SK-N-SH (cell line): ENCODE measurements at places on chromosomes 2 and 18.

DNA sequence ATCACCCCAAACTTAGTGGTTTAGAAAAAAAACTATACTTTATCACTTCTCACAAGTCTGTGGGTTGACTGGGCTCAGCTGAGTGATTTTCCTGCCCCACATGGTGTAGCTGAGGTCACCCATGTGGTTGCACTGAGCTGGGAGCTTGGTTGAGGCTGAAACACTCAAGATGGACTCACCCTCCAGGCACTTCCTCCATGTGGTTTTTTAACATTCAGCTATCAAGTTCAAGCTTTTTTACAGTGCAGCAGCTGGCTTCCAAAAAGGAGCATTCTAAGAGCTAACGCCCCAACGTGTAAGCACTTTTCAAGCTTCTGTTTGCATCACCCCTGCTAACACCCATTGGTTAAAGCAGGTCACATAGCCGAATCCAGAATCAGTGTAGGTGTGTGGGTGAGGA is 105.9 kb upstream of the CREB1 start:
- DNase-seq = no peak

DNA sequence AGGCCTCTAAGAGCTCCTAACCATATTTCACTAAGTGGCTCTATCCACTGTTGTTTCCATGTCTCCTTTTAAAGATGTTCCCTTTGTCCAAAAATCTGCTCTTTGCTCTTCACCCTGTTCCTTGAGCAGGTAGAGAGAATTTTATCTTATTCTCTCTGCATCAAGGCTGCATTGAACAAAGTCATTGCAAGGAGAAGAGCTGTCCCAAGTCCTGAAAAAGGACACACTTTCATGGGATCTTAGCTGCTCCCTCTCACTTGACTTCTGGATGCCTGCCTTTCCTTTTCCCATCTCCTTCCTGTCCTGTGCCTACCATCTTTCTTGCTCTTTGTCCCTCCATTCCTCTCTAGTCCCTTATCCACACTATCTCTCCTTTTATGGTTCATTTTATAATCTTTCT is 235.2 kb upstream of the THSD7B start:
- no peak for DNase-seq

DNA sequence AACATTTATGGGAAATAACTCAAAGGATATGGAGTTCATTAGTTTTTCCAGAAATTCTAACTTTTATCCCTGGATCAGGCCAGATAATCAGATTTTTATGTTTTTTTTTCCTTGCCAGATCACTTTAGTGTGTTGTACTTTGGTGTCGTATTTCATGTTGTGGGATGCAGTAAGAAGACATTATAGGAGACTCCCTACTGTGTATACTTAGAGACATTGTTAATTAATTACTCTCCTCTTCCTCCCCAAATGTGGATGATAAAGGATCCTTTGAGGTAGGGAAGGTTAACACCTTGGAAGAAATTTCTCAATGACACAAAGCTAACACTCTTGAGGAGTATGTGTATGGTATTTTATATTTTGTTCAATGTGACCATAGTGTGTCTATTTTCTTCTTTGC is 120.5 kb downstream of the LYPD6B start:
- no peak for DNase-seq

- DNase-seq = no peak
These were observed 43.7 kb upstream of the NEB start for GRCh38 chr2:151777935-151778334.

GRCh38 chr2:71534201-71534600 is 80.8 kb downstream of the DYSF start:
- no peak for DNase-seq

GRCh38 chr2:159090514-159091201 is 122.2 kb downstream of the TANC1 start:
- DNase-seq = no peak

- DNase-seq = no peak
These were observed 61.2 kb downstream of the CTIF start for GRCh38 chr18:48600046-48600445.

GRCh38 chr2:233486357-233486756 is 80.2 kb downstream of the USP40 start:
- DNase-seq = no peak

GRCh38 chr18:13893418-13893760 is 21.9 kb downstream of the MC2R start:
- DNase-seq = no peak

GRCh38 chr2:180291060-180291459 is 284.0 kb upstream of the CWC22 start:
- no peak for DNase-seq

DNA sequence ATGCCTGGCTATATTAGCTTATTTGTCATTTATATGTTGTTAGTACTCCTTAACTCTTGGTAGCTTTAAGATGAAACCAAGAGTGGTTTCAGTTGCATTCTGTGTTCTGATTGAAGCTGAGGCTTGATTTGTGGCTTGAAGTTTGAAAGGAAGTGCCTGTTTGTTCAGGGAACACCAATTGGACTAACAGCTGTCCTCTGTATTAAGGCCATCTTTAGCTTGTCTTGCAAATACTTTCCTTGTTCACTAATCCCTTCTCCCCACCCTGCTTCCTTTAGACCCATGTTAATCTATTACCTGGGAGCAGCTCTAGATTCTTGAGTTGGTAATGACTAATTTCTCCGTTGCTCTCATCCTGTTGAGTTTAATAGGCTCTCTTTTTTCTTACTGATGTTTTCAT is 13.4 kb downstream of the ITGA6 start:
- no peak for DNase-seq

- DNase-seq = no peak
These were observed 154.6 kb downstream of the ERBB4 start for GRCh38 chr2:212384027-212384426.

- DNase-seq = no peak
These were observed 61.8 kb upstream of the IKZF2 start for GRCh38 chr2:213213186-213213585.

DNA sequence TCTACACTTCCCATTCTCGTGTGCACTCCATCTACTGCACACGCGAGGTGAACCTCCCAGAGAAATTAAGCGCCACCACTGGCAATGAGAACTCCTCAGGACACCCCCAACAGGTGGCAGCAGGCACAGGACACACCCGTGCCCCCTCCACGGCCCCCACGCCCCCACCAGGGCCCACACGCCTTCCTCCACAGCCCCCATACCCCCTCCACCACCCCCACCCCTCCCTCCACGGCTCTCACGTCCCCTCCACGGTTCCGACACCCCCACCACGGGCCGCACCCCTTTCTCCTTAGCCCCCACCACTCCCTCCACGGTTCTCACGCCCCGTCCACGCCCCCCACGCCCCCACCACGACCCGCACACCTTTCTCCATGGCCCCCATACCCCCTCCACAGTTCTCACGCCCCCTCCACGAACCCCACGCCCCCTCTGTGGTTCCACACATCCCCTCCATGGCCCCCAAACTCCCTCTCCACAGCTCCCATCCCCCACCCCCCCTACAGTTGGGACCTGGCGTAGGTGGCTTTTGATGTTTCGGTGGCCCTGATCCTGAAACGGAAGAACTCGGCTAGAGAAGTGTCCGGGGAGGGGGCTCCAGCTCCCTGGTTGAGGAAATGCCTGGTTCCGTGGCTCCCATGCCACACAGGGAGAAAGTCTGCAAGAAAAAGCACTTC is 110.8 kb downstream of the ZNF516 start:
- DNase-seq = no peak

DNA sequence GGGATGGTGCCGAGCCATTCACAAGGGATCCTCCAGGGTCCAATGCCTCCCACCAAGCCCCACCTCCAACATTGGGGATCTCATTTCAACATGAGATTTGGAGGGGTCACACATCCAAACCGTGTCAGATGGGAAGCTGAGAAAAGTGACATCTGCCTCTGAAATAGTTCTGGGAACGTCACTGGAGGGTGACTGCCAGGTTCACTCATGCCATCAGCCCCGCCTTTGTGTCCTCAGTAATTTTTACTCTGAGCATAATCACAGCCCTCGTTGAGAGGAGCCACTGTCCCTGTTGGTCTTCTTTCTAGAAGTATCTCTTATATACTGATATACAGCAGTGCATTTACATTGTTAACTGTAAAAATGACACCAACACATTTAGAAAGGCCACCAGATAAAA is 67.4 kb downstream of the KLHL29 start:
- DNase-seq = no peak

- peak; percentile 47 for DNase-seq
These were observed 161.8 kb downstream of the SOCS6 start for GRCh38 chr18:70450426-70451253.

DNA sequence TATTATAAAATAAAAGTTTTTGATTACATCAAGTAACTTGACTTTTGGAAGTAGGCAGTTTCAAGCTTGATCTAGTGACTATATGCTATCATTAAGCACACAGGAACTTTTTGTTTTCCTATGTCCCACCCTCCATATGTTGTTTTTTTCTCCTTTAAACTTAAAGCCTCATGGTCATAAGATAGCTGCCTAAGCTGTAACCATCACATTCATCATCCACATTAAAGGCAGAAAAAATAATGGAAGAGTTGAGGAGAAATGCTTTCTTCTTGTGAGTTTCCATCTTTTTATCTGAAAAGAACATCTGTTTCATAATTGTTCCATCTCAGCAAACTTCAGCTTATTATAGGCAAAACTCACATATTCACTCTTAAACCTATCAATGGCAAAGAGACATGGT is 630.4 kb downstream of the STK39 start:
- DNase-seq = no peak

DNA sequence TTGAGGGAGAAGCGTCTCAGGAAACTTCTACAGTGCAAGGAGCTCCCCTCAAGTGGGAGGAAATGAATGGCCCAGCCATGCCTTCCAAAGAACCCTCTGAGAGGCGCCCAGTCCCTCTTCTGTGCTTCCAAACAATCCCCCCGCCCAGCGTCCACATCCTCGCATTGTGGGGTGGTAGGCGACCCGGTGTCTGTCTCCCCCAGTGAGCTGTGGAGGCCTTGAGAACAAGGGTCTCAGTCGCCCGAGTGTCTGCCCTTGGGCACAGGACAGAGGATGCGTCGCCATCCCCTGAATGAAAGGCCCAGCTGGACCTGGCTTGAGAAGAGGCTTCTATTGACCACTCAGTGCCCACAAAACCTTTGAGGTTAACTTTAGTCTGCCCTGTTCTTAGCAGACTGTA is 29.7 kb downstream of the INPP5D start:
- no peak for DNase-seq

DNA sequence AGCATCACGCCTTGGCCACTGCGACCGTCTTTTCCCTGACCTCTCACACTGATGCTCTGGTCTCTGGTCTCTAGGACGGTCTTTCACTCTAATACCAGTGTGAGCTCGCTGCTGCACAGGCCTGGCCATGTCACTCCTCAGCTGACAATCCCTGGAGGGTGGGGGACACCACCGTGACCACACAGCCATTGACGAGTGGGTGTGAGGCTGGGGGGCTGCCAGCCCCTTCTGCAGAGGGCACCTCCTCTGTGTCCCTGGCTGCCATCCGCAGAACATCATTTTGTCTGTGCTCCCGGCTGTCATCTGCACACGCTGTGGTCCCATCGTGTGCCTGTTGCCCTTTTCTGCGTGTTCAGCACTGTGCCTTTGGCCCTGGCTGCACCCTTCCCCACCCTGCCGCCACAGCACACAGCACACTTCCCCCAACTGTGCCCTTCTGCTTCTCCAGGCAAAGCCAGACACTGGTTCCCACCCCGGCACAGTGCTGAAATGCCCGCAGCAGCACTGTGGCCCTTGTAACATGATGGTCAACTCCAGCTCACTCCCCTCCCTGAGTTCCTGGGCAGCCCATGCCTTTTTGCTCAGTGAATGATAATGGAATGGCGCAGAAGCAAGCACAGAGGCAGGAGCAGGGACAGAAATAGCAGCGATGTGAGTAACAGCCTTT is 30.4 kb upstream of the INHBB start:
- no peak for DNase-seq

DNA sequence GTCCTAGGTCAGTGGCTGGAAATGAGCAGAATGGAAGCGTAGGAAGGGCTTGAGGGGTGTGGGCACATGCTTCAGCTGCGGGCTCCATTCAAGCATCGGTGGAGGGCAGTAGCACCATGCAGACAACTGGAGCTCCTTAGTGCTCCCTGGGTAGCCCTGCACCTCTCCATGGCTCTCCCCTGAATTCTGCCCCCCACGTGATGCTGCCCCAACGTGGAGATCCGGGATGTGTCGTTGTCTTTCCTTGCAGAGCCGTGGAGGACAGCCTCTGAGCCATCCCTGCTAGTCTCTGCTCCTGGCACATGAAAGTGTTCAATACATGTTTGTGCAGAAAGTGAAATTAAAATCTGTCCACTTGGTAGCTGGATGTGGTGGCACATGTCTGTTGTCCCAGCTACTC is 94.5 kb downstream of the SH3RF3 start:
- no peak for DNase-seq

GRCh38 chr18:70535041-70535440 is 246.2 kb downstream of the SOCS6 start:
- no peak for DNase-seq

DNA sequence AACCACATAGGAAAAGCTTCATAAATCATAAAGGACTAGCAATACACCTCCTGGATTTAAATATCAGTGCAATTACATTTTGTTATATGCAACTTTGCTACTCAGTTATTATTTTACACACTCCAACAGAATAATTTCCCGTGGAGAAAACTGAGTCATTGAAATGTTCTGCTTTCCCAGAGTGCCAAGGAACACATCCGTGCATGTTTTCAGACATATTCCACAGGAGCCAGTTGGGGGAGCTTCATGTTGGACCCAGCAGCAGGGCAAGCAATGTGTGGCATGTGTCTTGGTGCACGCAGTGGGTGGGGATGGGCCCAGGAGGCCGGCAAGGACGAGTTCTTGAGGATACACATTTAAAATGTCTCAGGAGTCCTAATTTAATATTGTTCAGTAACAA is 14.4 kb upstream of the SMIM21 start:
- DNase-seq = no peak

DNA sequence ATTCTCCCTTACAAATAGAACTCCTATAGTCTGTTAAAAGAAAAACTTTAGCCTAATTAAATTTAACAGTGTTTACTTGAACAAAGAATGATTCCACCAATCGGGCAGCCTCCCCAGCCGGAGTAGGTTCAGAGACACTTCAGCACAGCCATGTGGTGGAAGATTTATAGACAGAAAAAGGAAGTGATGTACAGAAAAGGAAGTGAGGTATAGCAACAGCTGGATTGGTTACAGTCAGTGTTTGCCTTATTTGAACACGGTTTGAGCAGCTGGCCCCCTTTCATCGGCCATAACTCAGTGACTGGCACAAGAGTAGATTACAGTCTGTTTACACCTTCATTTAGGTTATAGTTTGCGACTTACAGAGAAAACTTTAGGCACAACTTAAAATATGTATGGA is 2.1 kb upstream of the SKA1 start:
- DNase-seq = no peak

- DNase-seq = no peak
These were observed 55.7 kb downstream of the NPAS2 start for GRCh38 chr2:100875516-100876230.

- DNase-seq = no peak
These were observed 15.9 kb downstream of the GTF3C3 start for GRCh38 chr2:196783431-196784094.

DNA sequence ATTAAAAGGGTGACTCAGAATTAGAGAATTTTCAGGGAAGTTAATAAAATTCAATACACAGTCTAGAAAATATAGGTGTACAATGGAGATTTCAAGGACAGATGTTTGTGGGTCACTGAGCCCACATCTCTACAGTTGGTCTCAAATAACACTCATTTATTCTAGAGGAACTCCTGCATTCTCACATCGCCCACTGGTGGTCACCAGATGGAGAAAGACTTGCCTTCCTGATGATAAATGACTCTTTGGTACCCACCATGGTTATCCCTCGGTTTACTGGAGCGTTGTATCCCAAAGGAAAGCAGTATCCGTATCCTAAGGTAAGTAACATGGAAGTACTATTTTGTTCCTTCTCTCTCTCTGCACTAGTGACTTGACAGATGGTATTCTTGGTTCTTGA is 1297.1 kb downstream of the DPP10 start:
- DNase-seq = no peak
